ENCODE measurements at places on chromosomes 4 and X.

- DNase-seq: peak; percentile 73
Observed at GRCh38 chrX:69615779-69616456, at the start of gene EDA. EDA (plus strand) TSS chrX:69616113.

DNA sequence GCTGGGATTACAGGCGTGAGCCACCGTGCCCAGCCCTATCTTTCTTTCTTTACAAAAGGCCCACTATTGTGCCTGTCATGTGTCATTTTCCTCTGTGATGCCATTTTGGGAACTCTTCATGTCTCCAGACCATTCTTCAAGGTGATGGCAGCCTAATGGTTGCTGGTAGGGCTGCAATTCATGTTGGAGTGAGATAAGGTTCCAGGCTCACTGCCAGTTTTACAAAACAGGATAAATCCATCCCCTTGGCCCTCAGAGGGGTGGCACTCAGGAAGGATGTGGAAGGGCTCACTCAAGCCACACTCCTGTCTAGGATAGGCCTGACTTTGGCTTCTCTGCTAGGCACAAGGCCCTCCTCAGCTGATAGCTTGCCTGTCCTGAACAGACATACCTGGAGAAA lies 3.8 kb downstream of the TCEAL9 start:
- no peak for DNase-seq

- no peak for DNase-seq
Observed at GRCh38 chr4:127622921-127623796, 9.6 kb upstream of the INTU start.

DNA sequence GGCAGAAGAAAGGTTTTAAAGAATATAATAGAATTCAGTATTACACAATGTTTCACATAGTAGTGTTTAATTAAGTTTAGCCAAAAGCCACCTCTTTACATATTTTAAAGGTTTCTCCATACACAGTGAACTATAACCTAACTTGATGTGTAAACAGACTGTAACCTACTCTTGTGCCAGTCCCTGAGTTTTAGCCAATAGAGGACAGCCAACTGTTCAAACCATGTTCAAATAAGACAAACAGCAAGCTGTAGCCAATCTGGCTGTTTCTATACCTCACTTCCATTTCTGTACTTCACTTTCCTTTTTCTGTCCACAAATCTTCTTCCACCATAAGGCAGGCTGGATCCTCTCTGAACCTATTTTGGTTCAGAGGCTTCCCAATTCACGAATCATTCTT lies 65.2 kb downstream of the TEX13C start:
- no peak for DNase-seq

DNA sequence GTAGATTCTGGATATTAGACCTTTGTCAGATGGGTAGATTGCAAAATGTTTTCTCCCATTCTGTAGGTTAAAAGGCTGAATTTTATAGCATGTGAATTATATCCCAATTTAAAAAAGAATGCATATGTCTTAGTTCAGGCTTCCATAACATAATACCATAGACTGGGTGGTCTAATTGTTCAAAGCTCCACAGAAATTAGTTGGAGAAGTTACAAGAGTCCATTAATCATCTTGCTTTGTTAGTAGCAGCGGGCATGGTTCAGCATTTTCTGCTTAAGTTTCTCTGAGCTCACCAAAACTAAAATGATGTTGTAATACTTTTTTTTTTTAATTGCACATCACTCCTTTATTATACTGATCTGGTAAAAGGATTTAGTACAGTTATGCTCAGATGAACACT lies 1.8 kb downstream of the PGAM4 start:
- no peak for DNase-seq

DNA sequence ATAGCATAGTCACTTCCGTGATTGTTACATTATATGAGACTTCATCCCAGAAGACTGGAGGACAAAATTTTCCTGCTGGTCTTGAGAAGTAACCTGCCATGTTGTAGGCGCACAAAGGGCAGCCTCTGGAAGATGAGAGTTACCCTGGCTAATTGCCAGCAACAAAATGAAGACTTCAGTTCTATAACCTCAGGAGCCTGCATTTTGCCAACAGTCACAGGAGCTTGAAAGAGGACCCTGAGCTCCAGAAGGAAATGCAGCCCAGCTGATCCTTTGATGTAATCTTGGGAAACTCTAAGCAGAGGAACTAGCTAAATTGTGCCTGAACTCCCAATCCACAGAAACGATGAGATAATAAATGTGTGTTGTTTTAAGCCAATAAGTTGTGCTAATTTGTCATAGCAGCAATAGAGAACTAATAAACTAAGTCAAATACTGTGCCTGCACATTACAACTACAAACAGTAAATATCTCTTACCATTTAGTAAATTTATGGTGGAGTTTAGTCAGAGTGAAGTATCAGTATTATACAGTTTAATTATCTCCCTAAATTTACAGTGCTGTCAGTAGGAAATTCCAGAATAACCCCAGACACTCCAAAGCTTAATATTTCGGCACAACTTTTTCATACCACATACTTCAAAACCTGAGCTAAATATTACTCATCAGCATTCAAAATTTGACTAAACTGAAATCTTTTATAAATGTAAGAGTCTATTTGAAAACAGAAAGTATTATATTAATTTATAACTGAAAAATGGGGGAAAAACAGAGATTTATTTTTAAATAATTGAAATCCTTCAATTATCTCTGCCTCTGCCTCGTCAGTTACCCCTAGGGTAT lies 90.1 kb upstream of the MAPK10 start:
- no peak for DNase-seq

GRCh38 chr4:113744667-113745240 lies 16.8 kb downstream of the CAMK2D start:
- no peak for DNase-seq

DNA sequence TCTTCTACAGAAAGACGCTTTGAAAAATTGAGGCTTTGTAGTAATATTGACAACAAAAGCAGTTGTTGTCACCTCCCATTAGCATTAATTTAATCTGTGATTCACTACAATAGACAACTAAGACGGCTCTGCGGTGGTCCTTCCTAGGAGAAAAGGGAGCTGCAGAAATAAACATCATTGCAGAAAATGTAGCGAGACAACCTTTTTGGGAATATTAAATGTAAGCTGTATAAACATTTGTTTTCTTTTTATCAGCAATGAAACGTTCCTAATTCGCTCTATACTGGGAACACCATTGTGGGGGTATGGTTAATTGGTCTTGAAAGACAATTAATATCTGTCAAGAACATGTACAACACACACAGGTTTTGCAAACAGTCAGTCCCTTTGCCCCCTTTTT lies 583.3 kb upstream of the TENM3 start:
- no peak for DNase-seq

GRCh38 chr4:111718763-111719559 lies 426.3 kb upstream of the FAM241A start:
- DNase-seq: no peak

DNA sequence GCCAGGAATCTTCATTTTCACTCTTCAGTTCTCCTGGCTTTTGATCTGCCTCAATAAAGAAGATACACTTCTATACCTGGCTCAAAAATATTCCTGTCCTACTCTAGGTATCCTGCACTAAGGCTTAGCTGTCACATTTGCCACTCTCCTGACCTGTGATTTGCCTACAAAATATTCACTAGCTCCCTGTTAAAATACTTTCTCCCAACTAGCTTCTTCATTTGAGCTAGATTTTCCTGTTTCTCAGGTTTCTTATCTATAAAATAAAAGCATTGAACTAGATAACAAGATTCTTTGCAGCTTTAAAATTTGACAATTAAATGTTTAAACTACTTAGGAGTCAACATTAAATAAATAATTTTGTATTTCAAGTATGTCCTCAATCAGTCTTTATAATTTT lies 53.2 kb downstream of the CHIC2 start:
- DNase-seq: no peak

Measured in CD4-positive, alpha-beta T cell treated with Interferon alpha-2 for 1 hour (primary cell).